Neural progenitor cell (in vitro differentiated cells): ENCODE measurements at places on chromosomes 4 and X.
A peak's percentile ranks its signal among the peaks of the same experiment; 100 is the strongest.

GRCh38 chr4:35175894-35176293, 1068.4 kb downstream of the ARAP2 start:
- no peak for DNase-seq

DNA sequence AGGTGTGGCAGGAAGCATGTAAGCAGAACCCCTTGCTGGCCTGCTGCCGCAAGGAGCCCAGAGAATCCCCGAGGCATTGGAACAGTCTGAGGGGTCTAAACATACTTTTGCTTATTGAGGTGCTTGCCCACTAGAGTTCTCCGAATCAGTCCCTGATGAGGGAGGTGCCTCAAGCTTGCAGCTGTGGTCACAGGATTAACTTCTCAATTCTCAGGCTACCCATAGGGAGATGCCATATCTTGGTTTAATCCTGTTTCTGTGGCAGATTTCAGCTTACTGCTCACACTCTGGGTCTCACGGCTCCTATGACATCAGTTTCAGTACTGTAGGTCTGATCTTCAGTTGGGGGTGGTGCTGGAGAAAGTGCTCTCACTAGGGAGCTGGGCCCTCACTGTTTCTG, 39.9 kb downstream of the CCNG2 start:
- no peak for DNase-seq

DNA sequence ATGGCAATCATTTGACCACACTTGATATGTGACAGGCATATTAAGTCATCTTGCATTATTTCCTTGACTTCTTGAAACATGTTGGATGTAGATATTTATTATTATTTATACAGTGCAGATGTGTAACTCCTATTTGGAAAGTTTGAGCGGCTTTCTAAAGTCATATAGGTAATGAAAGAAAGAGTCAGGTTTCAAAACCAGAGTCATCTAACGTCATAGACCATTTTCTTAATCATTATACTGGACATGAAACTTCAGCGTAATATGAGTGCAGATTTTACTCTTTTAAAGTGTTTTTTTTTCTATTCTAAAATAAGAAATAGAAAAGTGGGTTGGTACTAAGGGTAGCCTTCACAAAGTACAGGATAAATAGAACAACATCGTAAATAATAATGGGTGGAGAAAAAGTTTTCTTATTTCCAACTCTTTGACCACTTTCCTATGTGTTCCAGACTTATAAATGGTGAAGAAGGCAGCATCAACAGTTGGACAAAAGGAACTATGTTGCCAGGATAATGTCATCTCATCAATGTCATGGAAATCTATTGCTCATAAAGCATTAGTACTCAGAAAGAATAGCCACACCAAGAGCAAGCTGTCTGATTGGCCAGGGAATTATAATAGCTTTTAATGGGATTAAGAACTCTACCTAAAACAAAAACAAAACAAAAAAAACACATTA, 108.0 kb upstream of the PCDH18 start:
- no peak for DNase-seq

DNA sequence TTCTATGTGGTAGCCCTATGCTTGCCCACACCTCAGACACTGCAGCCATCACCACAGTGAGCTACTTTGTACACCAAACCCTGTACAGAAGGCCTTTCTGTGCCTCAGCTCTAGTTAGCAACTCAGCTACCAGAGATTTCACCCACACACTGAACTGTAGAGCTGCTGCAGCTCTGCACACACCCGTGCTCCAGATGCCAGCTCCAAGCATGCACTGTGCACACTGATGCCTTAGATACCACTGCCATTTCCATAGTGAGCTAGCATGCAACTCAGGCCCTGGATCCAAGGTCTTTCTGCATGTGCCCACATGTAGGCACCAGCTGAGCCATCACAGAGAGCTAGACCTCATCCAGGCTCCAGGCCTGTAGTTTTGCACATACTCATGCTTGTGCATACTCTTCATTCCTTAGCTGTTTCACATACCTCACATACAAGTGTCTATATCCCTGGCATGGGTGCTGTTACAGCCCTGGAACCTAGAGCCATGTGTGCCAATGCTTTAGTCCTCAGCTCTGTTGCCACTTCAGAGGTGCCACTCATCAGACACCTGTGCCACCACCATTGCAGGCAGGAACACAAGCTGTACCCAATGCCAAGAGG, 423.5 kb upstream of the NDST3 start:
- no peak for DNase-seq

DNA sequence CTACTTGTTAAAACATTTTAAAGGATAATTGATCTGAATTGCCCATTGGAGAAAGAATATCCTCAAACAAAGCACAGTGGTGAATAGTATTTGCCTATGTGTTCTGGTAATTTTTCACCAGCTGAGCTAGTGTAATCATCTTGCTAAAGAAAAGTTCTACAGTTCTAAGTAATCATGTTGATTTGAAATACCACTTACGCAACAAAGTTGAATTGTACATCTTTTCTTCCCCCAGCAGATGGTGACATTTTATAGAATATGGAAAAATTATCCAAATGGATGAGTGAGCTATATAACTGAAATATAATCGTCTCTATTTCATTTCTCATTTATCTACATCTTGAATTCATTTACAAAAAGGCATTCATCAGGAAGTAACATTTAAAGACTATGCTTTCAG, 9.7 kb upstream of the ZNF674 start:
- no peak for DNase-seq

- no peak for DNase-seq
Observed at GRCh38 chrX:132821974-132822633, 136.3 kb downstream of the HS6ST2 start.

DNA sequence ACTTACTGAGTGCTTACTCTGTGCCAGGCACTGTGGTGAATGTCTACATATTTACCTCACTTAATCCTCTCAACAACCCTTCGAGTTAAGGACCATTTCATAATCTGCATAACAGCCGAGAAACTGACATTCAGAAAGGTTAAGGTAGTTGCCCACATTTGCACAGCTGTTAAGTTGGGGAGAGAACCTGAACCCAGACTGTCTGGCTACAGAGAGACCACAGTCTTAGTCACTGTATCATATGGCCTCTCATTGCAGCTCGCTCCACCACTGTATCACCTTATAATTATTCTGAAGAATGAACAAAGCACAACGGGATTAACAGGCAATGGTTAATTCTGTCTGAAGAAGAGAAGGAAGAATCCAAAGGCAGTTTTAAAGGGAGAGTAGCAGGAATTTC, 98.5 kb downstream of the ADGRA3 start:
- no peak for DNase-seq

DNA sequence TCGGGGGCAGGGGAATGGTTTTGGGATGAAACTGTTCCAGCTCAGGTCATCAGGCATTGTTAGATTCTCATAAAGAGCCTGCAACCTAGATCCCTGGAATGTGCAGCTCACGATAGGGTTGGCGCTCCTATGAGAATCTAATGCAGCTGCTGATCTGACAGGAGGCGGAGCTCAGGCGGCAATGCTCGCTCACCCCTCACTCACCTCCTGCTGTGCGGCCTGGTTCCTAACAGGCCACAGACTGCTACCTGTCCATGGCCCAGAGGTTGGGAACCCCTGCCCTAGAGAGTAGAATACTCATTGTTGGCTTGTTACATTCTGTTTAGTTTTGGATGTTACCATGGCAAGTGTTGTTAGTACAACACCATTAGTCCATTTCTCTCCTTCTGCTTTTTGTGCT, 40.8 kb upstream of the STX18 start:
- DNase-seq, result peak; percentile 51

- peak; percentile 75 for DNase-seq
Observed at GRCh38 chr4:125317525-125317877, 2.7 kb downstream of the FAT4 start.

- DNase-seq, result peak; percentile 79
Observed at GRCh38 chr4:114659386-114660008, 60.9 kb downstream of the UGT8 start.

GRCh38 chr4:42617030-42617429, 39.9 kb downstream of the ATP8A1 start:
- no peak for DNase-seq

GRCh38 chrX:154603438-154604430, 15.3 kb downstream of the CTAG1B start:
- DNase-seq, result no peak

GRCh38 chr4:112145326-112145789, at the start of gene FAM241A:
Gene FAM241A (plus strand): TSS chr4:112145454. CDS start chr4:112145581, 127 bp downstream.
- DNase-seq, result peak; percentile 93

DNA sequence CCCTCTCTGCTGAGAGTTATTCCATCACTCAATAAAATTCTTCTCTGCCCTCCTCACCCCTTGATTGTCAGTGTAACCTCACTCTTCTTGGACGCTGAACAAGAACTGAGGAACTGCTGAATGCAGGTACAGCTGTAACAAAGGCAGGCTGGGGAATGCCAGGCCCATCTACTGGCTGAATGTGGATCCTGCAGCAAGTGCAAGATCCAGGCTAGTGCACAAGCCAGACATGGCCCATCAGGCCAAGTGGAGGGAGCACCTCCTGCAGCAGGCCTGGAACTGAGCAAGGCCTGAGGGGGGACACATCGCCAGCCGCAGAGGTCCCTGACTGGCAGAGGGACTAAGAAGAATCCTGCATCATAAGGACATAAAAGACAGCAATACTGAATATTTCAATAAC, 411.8 kb upstream of the PCDH10 start:
- peak; percentile 62 for DNase-seq

DNA sequence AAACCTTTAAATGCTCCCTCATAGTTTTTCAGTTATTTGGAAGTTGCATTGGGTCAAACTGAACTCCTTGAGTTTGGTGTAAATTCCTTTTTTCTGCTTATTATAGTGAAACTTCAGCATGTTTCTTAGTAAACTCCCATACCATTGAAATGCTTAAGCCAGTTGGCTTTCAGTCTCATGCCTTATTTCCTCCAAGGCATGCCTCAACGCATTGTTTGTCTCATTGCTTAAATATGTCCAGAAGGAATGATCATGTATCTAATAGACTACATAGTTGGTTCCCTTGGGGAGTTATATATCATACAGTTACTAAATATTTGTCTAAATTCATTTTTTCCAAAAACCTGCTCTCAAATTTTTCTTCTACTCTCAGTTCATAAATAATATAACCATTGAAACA, 114.0 kb downstream of the STOX2 start:
- no peak for DNase-seq

DNA sequence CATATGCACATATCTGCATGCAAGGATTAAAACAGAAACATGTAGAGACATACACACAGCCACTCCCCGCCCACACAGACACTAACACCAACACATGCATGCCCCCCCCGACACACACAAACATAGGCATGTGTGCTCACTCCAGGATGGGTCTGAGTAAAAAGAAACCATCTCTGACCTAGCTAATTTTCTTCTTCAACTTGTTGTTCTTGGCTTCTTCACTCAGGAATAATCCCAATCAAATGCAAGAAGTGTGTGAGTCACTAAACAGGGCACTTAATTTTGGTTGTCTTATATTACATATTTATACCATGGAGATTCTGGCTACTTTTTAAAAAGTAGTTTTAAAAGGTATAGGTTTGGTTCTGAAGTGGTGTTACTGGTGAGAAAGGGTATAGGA, 28.3 kb downstream of the ENOX2 start:
- DNase-seq, result no peak

GRCh38 chr4:108342325-108342970, 173.7 kb upstream of the LEF1 start:
- DNase-seq, result no peak

GRCh38 chr4:26741491-26741871, 119.2 kb upstream of the STIM2 start:
- DNase-seq, result peak; percentile 65

- DNase-seq, result no peak
Observed at GRCh38 chrX:153854702-153855101, 24.4 kb upstream of the PDZD4 start.

GRCh38 chr4:59994118-59994517, 1206.0 kb upstream of the ADGRL3 start:
- DNase-seq, result peak; percentile 14

DNA sequence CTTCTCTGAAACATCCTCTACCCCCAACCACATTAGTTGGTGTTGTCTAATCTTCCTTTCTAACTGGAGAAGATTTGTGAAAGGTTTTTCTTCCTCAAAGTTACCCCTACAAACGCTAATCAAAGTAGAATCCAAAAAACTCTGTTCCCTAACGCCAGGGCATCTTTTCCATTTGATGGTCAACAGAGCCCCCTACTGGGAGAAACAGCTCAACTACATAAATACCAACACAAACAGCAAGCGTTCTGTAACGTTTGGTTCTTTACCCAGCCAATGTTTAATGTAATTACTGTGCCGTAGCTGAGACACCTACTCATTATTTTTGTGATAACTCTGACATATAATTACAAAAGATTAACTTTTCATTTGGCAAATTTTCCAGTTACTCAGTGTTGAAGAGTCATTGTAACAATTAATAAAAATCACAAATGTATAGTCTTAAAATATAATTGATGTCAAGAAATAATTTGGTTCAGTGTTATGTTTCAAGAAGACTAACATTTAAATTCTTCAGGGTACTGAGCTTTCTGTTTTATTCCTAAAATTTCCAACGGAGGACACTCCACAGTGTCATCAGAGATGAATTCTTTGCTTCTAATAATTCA, 94.9 kb upstream of the TBC1D9 start:
- peak; percentile 80 for DNase-seq

DNA sequence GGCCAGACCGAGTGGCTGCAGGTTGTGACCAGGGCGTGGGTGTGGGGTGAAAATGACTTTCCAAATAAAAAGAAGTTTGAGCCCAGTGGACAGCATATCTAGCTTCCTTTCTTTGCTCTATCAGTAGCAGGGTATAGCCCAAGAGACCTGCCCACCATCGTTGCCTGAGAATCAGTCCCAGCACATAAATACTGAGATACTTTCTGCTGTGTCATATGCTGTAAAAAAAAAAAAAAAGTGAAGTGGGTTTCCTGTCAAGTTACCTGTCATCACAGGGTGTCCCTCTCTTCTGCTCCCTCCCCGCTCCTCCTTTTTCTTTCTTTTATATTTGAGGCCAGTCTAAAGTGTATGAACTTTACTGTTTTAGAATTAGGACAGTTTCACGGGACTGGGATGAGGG, 330.3 kb upstream of the BOD1L1 start:
- DNase-seq, result no peak

GRCh38 chrX:84363663-84364062, 138.6 kb downstream of the HDX start:
- DNase-seq, result no peak

DNA sequence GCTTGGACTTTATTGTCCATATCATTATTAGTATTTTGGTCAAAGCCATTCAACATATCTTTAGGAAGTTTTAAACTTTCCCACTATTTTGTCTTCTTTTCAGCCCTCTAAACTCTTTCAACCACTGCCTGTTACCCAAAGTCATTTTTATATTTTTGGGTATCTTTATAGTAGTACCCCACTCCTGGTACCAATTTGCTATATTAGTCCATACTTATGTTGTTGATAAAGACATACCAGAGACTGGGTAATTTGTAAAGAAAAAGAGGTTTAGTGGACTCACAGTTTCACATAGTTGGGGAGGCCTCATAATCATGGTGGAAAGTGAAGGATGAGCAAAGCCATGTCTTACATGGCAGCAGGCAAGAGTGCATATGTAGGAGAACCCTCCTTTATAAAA, 271.4 kb downstream of the KLHL4 start:
- no peak for DNase-seq
